ENCODE measurements at places on chromosomes 5 and 9.

DNA sequence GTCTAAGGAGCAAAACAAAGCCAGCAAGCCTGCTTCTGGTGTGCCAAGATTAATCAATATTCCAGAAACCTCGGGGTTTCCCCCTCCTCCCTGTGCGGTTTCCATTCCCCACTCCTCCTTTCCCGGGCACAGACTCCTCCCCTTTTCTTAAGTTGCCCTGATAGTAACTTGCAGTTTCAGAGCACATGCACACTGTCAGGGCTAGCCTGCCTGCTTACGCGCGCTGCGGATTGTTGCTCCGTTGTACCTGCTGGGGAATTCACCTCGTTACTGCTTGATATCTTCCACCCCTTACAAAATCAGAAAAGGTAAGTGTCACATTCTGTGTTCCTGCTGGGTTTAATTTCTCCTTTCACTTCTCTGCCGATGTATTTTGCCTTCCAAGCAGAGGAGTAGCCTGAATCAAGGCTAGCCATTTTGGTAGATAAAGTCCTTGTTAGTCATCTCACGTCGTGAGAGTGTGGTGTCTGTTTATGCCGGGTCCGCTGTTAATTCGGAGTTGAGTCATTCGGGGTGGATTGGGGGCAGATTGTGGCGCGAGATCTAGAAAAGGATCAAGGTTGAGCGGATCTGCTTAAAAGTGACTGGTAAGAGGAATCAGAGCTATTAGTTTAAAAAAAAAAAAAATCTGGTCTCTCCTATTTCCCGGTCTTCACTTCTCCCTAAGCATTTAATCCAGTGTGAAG lies at the start of gene SLC1A3:
TSS of gene SLC1A3 (plus strand) at position 179 of the 686 bp plus-strand sequence. CDS start 1,818 bp downstream, outside the sequence.
- peak; percentile 11 for DNase-seq

- no peak for DNase-seq
Measured at GRCh38 chr5:151101746-151102145, 20.9 kb upstream of the TNIP1 start.

- DNase-seq = no peak
Measured at GRCh38 chr9:121963528-121963995, 129.5 kb downstream of the TTLL11 start.

DNA sequence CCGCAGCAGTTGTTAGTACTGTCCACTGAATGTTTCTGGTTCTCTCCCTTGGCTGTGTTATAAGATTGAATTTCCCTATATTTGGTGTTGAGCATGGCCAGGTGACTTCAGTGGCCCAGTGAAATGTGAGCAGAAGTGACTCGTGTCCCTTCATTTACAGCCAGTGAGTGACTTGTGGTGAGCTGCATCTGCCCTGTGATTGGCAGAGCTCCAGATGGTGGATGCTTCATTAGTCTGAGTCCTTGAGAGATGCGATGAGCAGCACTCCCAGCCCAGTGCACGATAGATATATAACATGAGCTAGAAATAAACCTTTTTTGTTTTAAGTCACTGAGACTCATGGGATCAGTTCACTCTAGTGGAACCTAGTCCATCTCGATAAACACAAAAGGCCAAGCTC lies 19.3 kb downstream of the PCSK5 start:
- no peak for DNase-seq

GRCh38 chr5:94972268-94972667 lies 312.6 kb downstream of the MCTP1 start:
- no peak for DNase-seq

DNA sequence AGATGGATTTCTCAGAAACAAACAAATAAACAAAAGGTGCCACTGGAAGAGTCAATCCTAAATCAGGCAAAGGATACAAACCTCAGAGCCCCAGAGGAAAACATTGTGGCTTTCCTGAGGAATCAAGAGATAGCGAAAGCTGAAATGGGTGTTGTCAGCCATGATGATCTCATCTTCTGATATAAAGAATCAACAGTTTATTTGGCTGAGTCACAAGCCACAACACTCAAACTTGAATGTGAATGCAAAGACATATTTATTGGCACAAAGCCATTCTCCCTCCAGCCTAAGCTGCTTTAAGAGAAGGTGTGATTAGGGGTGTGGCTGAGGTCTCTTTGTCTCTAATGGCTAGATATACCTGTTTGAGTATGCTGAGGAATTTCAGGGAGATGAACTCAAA lies 73.3 kb upstream of the NREP start:
- no peak for DNase-seq

- DNase-seq = no peak
Measured at GRCh38 chr5:169935762-169936161, 44.5 kb downstream of the INSYN2B start.

- no peak for DNase-seq
Measured at GRCh38 chr5:160926428-160926827, 74.4 kb upstream of the ATP10B start.

DNA sequence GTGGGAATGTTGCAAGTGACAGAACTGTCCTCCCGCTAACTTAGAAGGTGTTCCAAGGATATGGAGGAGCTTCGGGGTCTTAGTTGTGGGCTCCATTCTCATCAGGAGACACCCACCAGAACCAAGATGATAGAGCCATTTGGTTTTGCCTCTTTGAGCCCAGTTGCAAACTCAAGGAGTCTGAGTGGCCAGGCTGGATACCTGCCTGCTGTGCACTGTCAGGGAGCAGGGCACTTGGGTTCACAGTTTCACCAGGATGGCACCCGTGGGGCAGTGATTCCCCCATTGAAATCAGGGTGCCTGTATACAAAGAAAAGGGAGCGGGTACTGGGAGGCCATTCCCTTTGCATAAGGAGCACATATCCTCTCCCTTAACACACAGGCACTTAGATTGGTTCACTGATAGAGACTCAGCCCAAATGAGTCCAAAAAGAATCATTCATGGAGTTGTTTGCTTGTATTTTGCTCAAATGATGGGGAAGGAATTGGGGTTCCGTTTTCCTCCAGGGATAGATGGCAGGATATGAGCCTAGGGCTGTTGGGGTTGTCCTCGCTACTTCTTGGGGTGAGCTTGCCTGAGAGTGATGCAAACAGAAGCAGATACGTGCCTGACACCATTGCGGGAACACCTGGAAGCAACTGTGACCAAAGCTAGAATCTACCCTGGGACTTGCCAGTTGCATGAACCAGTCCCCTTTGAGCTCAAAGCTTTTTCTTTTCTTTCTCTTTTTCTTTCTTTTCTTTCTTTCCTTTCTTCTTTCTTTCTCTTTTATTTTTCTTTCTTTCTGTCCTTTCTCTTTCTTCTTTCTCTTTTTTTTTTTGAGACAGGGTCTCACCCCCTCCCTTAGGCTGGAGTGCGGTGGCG lies 1.3 kb upstream of the PRR7 start:
- DNase-seq = no peak

DNA sequence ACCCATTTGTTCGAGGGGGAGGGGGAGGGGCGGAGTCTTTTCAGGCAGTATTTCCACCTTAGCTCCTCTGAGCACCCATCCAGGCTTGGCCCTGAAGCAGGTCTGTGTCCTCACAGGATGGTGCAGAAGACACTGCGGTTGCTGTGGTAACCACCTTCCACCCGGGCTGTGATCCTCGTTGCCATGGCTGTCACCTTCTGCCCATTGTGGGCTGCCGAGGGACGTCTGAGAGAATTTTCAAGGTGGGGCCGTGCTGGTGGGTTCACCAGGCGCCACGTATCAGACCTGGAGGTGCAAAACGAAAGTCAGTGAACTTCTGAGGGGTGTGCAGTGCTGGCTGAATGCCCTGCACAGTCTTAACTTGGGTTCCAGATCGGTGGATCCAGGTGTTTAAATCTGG lies 26.7 kb downstream of the POLR1E start:
- DNase-seq = no peak

DNA sequence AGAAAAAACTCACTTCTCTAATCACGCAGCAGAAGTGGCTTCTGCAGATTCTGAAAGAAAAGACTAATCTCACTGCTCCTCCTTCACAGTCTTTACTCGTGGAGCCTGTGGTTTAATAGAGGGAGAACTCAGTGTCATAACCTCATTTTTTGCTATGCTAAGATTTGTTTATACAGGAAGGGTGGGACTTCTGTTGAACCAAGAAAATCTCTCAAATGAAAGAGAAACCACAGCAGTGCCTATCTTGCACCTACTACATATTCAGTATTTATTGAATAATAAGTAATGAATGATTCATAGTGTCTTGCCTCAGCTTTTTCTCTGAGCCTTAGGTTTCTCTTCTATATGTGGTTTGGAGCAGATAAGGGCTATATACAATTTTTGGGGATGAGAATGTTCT lies 136.1 kb upstream of the DMAC1 start:
- DNase-seq = no peak

- peak; percentile 43 for DNase-seq
Measured at GRCh38 chr9:133074111-133074651, 12.4 kb downstream of the CEL start.

- DNase-seq = peak; percentile 86
Measured at GRCh38 chr5:169302491-169303118, 1.7 kb upstream of the SLIT3 start.

DNA sequence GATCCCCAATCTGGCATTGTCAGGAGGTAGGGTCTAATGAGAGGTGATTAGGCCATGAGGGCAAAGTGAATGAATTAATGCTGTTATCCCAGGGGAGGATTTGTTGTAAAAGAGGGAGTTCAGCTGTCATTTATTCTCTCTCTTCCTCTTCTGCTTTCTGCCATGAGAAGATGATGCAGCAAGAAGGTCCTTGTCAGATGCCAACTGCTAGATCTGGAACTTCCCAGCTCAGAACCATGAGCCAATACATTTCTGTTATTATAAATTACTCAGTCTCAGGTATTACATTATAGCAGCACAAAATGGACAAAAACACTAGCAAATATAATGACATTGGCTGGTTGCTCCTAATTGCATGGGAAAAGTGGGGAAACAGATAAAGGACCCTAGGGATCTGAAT lies 15.6 kb upstream of the BICD2 start:
- DNase-seq = no peak

- no peak for DNase-seq
Measured at GRCh38 chr5:82522897-82523296, 244.7 kb upstream of the RPS23 start.

- no peak for DNase-seq
Measured at GRCh38 chr5:139371482-139372435, 11.3 kb downstream of the SLC23A1 start.

- no peak for DNase-seq
Measured at GRCh38 chr5:144247131-144247530, 76.5 kb downstream of the KCTD16 start.

DNA sequence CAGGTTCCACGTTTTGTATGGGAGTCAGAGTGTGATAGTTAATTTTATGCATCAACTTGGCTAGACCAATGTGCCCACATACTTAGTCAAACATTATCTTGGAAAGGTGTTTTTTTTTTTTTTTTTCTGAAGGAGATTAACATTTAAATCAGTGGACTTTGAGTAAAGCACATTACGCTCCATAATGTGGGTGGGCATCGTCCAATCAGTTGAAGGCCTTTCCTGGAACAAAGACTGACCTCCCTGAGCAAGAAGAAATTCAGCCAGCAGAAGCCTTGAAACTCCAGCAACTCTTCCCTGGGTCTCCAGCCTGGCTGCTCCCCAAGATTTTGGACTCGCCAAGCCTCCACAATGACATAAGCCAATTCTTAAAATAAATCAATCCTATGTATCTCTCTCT lies 711.4 kb downstream of the MTRR start:
- DNase-seq = no peak

DNA sequence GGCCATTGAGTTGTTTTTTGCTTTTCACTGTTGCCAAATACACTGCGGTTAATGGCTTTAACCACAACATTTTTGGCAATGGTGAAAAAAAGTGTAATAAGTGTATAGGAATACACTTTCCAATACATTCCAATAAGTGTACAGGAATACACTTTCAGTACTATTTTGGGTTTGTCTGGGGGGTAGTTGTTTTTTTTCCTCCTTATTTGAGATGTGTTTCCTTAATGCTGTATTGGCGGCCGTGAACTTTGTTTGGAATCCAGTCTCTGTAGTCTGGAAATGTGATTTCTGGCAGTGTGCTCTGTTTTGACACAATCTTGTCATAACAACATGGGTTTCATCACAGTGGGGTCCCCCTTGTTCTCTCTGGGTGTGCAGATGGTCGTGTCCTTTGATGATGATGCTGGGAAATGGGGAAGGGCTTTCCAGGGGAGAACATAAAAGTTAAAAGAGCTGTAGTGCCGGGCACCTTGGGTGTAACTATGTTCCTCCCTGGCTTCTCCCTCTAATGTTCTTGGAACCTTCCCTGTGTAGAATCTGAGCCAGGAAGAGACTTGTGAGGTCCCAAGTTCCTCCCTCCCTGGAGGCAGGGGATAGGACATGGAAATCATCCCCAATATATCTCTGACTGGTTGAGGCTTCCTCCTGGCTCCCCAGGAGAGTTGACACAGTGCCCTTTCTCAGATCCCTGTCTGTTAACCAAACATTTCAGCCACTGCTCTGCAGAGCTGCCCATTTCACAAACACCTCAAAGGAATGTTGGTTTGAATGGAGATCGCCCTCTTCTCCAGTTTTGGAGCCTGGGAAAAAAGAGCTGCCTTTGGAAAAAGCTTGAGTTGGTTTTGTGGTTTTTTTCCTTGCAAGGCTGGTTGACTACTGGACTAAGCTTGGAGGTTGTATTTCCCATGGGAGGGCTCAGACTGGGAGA lies 44.8 kb downstream of the RCL1 start:
- no peak for DNase-seq

DNA sequence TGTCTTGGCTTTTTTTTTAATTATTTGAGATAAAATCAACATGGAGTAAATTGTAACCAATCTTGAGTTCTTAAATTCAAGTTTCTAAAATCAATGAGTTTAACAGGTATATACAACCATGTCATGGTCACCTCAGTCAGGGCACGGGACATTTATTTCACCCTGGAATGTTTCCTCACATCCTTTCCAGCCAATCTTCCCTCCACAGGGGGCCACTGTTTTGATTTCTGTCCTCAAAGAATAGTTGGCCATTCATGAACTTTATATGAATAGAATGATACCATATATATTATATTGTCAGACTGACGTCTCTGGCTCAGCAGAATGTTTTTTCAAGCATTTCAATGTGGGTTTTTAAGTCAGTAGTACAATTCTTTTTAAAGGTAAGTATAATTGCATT lies 806 bp downstream of the ZNF474 start:
- DNase-seq = no peak

GRCh38 chr9:90953200-90953599 lies 151.6 kb downstream of the SYK start:
- no peak for DNase-seq

GRCh38 chr5:16727755-16728325 lies 111.0 kb upstream of the RETREG1 start:
- DNase-seq = no peak

DNA sequence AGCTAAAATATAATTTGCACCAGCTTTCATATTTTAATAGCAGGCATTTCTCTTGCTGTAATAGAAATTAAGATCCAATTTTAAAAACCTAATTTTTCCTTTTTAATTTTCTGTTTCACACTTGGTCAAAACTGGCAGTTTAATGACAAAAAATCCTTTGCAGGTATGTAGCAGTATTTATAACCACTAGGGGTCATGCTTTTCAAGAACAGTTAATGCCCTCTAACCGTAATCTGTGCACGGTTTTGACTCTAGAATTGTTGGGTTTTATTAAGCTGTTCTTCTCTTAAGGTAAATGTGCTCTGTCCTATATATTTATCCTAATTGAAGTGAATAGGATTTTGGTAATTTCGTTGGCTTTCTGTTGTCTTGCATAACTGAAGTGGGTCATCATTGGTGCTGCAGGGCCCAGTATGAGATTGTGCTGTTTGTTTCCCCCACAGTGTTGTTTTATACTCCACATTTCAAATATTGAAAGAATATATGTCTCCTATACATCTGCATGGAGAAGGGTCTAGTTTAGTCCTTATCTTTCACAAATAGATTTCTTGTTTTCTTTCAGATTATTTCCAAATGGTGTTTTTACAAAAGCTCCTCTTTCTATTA lies 107.4 kb downstream of the SCAMP1 start:
- peak; percentile 16 for DNase-seq

- no peak for DNase-seq
Measured at GRCh38 chr5:173735184-173735583, 118.7 kb upstream of the BOD1 start.

GRCh38 chr9:1881708-1882295 lies 133.3 kb upstream of the SMARCA2 start:
- DNase-seq = no peak
